ENCODE measurements at places on chromosomes 11 and 22. TPM values are rescaled to one million over a fixed set of nuclear protein-coding genes. Genes with fewer than 3 reads are reported as not detected.

PGA4 gene
- total RNA-seq: 1.5 TPM

CASP1 gene
- total RNA-seq: 127 TPM

OR52A1 gene
- total RNA-seq: not detected

OR5D13 gene
- 0.23 TPM for total RNA-seq

OR52E5 gene
- not detected for total RNA-seq

YIF1A gene
- 101 TPM for total RNA-seq

OR2D2 gene
- total RNA-seq: 1.3 TPM

PATE3 gene
- 0.21 TPM for total RNA-seq

LIMK2 gene
- total RNA-seq: 26.2 TPM

MS4A6A gene
- total RNA-seq: 1.0 TPM

MMP11 gene
- total RNA-seq: 3.7 TPM

SLC22A8 gene
- total RNA-seq: 0.92 TPM

CENPM gene
- total RNA-seq: 1.5 TPM

RASSF10 gene
- total RNA-seq: 1.5 TPM

DEUP1 gene
- total RNA-seq: 1.00 TPM
